Psoas muscle (tissue), 8 donors: ENCODE measurements at places on chromosomes 12 and 14.

DNA sequence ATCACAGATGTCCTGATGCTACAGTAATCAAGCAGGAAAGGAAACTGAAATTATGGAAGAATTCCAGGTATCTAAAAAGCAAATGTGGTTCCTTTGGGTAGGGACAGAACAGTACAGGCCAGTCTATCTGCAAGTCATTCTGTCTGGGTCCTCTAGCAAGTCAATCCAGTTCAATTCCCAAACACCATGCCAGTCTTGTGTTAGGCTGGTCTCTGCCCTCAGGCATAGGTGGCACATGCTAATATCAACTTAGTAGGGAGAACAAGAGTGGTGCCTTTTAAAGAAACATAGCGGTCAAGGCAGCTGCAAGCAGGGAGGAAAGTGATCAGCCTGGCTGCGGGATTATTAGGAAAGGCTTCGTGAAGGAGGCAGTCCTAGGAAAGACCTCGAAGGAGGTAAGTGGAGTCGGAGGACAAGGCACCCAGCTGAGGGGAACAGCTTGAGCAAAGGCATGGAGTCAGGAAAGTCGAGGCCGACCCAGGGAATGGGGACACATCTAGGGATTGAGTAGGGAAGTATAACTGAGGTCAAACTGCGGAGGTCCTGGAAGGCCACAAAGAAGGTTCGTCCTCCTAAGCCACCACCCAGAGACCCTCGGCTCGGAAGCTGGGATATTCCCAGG lies 3.8 kb upstream of the PLEKHG6 start:
- no peak for DNase-seq

GRCh38 chr12:123445388-123446332 lies 9.2 kb upstream of the RILPL2 start:
- no peak for DNase-seq

DNA sequence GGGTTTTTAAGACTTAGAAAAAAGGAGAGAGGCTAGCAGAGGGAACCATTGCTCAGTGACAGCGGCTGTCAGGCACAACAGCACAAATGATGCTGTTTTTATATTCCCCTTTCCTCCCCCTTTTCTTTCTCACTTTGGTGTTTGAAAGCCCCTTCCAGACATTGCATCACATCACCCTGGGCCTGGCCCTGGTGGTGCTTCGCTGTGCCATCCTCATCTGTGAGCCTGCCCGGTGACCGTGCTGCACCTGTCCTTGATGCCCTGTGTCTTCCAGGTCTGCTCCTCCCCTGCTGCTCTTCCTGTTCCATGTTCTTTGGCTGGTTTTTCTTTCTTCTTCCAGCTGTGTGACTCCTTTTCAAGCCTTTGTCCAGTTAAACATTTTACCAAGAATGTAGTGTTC lies 24.8 kb downstream of the KLC1 start:
- no peak for DNase-seq

DNA sequence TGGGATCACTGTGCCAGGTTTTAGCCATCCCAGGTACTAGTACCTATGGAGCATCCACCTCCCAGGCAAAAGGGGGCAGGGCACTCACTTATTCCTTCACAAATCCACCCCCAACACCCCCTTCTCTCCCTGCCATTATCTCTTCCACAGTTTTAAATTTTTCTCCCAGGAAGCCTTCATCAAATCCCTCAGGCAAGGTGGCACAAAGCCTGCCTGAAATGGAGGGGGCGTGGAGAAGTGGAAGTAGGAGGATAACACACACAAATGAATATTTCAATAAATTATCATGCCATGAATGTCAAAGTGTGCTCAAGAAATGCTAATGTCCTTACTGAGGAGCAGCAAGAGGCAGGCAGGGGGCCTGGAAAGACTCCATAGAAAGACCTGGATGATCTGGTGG lies 4.7 kb upstream of the CHST11 start:
- no peak for DNase-seq

GRCh38 chr14:20428802-20429201 lies 7.2 kb downstream of the KLHL33 start:
- no peak for DNase-seq

DNA sequence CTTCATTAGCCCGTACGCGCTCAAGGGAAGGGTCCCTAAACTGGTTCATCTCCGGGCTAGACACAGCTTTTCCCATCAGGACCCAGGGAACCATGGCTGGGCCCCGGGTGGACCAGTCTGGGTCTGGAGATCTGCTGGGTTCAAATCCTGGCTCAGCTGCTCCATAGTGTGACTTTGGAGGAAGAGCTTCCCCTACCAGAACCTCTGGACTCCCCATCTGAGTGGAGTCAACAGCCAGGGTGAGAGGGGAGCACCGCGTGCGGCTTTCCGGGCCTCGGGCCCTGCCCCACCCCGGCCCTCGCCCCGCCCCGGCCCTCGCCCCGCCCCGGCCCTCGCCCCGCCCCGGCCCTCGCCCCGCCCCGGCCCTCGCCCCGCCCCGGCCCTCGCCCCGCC lies 41.2 kb downstream of the BEGAIN start:
- no peak for DNase-seq
